ENCODE measurements at places on chromosomes 6 and 20.

- DNase-seq, result no peak
Observed at GRCh38 chr6:166952121-166952520, 4.2 kb downstream of the RNASET2 start.

GRCh38 chr6:26404546-26404945 lies 2.5 kb downstream of the BTN3A1 start:
- DNase-seq, result no peak

GRCh38 chr6:167579806-167580618 lies 246.7 kb upstream of the AFDN start:
- DNase-seq, result no peak

DNA sequence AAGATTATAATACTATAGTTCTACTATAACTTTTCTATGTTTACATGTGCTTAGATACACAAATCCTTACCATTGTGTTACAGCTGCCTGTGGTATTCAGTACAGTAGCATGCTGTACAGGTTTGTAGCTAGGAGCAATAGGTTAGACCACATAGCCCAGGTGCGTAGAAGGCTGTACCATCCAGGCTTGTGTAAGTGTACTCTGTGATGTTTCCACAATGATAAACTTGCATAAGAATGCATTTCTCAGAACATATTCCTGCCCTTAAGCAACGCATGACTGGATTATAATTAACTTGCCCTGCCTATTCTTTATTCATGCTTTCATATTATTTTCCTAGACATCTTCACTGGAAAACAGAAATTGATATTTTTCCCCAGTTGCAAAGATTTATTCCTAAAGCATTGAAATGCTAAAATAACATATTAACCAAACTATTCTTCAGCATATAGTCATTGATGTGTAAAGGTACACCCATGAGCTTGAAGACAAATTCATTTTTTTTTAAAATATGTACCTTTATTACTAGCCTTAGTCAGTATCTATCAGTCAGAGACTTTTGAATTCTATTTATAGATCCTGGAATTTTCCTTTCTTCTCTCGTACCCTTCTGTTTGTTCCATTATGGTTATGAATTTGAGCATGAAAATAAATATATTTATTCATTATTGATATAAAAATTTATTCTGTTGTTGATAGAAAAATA lies 7.2 kb upstream of the CTAGE9 start:
- DNase-seq, result no peak

- peak; percentile 67 for DNase-seq
Observed at GRCh38 chr6:136582711-136583471, 32.7 kb upstream of the MAP7 start.

GRCh38 chr6:82783587-82784236 lies 281.9 kb downstream of the UBE3D start:
- no peak for DNase-seq

GRCh38 chr6:28277746-28278145 lies 3.6 kb upstream of the PGBD1 start:
- DNase-seq, result no peak

DNA sequence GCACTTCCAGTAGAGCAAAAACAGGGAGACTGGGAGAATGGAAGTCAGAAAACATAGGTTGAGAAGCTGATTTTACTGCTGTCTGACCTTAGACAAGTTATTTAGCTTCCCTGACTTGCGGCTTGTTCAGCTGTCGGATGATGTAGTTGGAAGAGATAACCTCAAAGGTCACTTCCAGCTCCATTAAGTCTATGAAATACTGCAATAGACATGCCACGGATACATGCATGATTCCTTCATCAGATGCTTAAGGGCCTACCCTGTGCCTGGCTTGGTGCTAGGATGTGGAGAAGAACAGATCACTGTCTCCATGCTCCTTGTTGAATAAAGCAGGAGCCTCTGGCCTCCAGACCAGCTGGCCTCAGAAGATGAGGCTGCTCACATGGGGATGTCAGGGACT lies 43.7 kb downstream of the FYN start:
- no peak for DNase-seq

- DNase-seq, result no peak
Observed at GRCh38 chr6:92408350-92408749, 1011.0 kb downstream of the EPHA7 start.

DNA sequence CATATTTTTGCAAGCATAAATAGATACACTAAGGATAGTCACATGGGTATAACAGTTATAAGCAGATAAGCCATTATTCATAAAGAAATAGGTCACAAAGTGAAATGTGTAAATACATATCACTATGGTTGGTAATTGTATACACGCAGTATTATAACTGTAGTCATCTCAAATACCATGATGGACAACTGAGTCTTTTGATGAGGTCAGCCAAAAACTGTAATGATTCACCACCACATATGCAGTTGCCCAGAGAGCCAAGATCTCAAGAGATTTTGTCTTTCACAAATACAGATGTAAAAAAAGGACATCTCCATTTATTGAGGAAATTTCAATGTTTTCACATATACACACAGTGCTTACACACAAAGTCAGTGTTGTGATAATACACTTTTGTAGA lies 28.3 kb downstream of the ZNF292 start:
- peak; percentile 60 for DNase-seq

DNA sequence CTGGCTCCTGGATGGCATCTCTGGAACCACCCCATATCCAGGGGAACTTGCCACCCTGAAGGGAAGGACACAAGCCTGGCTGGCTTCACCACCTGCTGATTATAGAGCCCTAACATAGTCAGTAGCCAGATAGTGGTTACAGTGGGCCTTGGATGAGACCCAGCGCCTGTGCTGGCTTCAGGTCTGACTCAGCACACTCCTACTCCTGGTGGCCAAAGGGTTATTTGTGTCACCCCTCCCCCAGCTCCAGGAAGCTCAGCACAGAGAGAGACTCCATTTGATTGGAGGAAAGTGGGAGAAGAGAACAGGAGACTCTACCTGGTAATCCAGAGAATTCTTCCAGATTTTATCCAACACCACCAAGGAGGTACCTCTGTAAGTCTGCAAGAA lies 12.8 kb downstream of the SNX14 start:
- peak; percentile 23 for DNase-seq

- DNase-seq, result peak; percentile 33
Observed at GRCh38 chr6:31049518-31049917, 39.2 kb downstream of the MUC22 start.

DNA sequence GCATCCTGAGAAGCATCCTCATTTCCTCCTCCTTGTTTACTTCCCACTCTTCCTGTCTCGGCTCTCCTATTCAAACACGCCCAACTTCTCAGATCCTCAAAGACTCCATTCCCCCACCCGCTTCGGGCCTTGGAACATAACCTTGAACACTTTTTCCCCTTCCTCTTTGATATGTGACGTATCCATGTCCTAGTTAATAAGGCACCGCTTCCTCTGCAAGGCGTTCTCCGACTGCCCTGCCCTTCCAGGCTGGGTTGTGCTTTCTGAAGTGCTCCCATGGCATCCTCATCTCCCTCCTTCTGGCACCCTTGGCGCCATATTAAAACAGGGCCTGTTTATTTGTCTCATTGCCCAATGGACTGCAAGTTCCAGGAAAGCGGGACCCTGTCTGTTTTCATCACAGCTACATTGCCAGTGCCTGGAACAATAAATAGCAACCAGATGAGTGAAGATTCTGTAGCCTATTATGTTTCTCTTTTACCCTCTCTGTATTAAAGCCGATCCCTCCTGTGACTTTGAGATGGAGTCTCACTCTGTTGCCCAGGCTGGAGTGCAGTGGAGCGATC lies 115.3 kb upstream of the TRAF3IP2 start:
- no peak for DNase-seq

DNA sequence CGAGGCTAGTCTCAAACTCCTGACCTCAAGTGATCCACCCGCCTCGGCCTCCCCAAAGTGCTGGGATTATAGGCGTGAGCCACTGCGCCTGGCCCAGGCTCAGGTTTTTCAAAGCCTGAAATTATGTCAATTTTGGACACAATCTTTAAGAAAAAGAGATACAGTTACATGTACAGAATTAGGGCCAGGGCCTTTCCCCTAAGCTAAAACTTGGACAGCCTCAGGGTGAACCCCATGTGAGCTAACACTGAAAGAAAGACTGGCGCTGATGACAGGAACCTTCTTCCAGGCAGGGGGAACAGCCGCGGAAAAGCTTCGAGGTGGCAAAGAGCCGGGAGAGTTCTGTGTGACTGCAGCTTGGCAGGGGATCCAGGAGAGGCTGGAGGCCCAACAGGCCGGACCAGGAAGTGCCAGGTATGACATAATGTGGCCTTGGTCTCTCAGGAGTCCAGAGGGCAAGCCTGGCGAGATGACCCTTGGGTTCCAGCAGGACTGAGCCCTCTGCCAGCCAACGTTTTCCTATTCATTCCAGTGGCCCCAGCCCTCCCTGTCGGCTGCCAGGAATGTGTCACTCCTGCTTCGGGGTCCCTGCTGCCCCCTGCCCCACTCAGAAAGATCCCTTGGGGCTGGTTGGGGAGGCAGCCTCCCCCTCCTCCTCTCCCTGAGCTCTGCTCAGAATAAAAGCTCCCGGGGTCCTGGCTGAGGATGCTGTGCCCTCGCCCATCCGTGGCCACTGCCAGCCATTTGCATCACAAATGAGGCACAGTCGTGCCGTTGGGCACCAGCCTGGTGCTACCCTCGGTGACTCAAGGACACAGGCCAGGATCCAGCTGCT lies 37.3 kb downstream of the RBM38 start:
- no peak for DNase-seq

DNA sequence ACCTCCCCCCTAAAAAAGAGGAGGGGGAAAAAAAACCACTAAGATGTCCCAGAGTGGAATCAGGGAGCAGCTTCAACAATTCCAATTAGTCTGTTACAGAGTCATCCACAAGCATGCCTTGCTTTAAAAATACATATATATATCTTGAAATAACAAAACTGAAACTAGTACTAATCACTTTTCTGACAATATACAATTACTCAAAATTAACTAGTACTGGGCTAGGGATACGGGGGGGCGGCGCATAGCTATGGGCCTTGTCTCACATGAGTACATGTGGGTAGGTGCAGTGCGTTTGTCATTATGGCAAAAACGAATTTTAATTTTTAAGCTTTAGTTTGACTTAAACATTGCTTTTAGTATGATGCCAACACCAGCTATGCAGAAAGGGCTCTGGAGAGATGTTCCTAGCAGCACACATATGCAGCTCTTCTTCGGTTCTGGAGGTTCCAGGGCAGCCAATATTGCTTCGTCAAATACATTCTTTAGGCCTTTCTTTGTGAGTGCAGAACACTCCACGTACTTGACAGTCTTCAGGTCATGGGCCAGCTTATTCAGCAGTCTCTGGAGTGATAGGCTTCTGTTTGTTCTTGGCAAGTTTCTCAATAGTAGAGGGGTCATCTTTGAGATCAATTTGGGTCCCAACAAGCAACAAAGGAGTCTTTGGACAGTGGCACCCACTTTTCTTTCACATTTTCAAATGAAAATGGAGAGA lies 38.8 kb downstream of the ITCH start:
- no peak for DNase-seq

DNA sequence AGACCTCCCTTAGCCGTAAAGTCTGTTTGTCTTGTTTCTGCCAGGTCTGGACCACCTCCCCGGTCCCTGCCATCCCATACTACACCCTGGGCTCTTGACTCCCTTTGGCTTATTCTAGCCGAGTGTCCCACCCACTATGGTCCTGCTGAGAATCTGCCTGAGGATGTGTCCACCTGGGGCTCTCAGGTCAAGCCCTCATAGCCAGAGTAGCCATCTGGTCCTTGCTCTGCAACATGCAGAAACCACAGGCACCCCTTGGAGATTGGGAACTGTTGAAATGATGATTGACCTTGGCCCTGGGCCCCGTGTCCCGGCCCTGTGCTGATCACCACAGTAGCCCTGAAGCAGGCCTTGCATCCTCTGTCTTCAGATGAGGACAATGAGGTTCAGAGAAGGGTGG lies 44.0 kb downstream of the VSTM2L start:
- DNase-seq, result no peak

DNA sequence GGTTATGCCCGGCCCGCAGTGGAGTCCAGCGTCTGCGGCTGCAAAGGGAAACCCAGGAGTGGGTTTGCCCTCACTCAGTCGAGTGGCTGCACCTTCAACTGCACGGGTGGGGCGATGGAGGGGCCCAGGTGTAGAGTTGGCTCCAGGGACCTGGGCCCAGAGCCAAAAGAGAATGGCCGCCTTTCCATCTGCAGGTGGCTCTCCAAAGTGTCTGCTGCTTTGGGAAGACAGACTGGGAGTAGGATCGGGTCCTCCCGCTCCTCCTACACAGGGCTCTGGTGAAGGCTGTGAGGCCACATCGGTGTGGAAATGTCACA lies 80.1 kb downstream of the PTPN1 start:
- no peak for DNase-seq

DNA sequence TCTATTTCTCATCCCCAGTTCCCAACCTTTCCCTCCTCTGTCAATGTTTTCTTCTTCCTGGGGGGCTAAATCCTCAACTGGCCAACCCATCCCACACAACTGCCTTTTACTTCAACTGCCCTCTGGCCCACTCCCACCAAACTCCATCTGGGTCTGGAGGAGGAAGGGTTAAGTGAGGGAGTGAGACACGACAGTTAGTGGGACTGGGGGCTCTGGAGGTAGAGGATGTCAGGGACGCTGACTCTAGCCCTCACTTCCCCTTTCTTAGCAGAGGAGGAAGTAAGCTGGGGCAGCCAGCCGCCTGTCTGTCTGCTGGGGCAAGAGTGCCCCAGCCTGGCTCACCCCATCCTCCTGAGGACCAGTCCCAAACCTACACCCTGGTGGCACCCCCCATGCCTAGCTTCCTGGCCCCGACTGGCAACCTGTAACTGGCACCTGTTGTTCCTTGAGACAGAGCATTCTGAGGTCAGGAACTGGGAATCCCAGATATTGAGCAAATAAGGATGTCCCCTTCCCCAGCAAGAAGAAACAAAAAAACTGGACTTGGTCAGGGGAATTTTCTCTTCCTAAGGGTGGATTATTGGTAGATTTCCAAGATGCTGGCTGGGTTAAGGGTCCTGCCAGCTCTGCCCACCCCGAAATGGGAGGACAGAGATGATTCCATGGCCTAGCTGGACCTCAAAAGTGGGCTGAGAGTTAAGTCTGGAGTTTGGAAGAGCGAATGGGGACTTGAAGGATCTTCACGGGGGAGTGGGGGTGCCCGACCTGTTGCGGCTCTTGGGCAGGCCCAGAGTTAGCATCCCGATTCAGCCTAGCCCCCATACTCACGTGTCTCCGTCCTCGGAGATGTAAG lies 971 bp downstream of the NFKBIE start:
- DNase-seq, result peak; percentile 20

DNA sequence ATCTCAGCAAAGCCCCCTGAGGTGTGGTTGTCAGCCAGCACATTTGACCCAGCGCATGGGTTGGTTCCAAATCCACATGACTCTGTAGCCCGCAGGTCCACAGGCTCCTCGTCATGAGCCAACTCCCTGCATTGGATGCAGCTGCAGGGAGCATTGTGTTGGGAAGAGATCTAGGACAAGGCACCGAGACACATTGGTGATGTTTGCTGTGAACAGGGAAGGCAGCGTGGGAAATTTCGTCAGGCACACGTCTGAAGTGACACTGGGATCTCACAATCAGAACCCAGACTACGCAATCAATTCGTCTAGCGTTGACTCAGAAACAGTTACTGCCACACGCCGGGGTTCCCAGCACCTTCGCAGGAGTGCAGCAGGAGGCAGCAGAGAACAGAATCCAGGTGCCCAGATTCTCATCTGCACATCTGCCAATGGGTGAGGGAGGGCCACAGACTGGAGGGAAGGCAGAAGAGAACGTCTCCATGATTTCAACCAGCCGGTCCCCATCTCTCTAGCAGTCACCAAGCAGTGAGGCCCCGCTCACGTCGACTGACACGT lies 177.0 kb downstream of the TTLL2 start:
- no peak for DNase-seq

GRCh38 chr6:163263196-163263595 lies 151.3 kb upstream of the QKI start:
- DNase-seq, result no peak

GRCh38 chr6:72819609-72820008 lies 197.7 kb downstream of the KCNQ5 start:
- no peak for DNase-seq
